ENCODE measurements at places on chromosomes 5 and 9.
A peak's percentile ranks its signal among the peaks of the same experiment; 100 is the strongest.

GRCh38 chr5:103598997-103599566 is 36.5 kb upstream of the NUDT12 start:
- no peak for DNase-seq

DNA sequence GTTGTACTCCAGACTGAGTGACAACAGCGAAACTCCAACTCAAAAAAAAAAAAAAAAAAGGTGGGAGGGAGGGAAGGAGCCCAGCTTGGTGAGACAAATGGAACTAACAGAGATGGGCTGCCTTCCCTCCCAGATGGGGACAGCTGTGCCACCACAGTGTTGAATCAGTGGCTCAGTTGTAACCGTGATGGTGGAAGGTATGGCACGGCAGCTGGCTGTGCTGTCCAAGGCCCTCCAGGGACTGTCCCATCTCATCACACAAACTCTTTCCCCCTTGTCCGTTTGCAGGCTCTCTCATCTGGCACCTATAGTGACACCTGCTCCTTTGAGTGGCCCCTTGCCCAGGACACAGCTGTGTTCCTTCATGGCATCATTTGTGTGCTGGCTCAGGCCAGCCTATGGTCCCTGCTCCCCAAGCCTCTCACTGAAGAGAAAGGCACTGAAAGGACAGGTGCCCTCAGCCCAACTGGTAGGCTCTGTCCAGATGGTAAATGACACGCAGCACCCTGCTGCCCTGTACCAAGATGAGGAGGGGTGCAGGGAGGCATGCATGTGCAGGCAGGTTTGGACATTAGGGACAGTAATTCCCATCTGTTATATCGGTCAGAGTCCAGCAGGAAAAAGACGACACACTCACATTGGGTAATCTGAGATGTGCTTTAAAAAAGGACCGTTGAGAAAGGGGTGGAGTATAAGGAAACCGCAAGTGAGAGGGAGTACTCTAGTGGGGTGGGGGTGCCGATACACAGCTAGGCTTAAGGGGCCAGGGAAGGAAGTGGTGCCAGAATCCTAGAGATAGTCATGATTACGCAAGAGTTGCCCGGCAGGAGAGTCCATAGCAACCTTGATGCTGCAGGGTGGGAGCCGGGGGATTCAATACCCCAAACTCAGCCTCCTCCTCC is 4.3 kb downstream of the SMIM33 start:
- no peak for DNase-seq

DNA sequence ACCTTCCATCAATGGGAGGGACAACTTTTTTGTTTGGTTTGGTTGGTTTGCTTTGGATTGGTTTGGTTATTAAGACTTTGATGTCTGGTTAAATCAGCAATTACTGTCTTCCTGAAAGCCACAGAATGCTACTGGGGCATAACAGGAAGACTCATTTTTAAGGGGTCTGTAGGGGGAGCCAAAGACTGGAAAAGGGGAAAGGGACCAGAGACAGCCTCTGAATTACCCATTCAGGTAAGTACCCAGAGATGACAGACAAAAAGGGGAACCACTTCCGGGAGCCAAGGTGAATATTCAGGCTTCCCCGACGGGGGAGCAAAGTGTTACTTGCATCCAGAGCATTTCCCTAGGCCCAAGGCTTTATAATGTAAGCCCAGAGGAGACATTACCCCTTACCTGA is 4.6 kb upstream of the FEM1C start:
- no peak for DNase-seq

DNA sequence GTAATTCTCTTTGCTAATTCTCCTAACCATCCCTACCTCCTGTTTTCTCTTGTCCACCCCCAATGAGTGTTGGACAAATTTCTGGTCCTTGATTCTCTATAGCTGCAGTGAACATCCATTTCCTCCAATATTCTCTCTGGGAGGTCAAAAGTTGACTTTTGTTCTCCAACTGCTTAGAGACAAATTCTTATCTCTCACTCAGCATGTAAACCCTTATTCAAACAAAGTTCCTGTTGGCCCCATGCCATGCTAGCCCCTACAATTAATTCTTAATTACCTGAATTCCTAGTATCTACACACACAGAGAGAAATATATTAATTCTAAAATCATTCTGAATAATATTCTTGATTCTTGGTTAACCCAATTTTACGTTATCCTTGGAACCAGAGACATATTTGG is 472.9 kb upstream of the ACTBL2 start:
- DNase-seq = no peak

GRCh38 chr5:141485321-141486055 is 658 bp downstream of the PCDHGC4 start:
- no peak for DNase-seq

DNA sequence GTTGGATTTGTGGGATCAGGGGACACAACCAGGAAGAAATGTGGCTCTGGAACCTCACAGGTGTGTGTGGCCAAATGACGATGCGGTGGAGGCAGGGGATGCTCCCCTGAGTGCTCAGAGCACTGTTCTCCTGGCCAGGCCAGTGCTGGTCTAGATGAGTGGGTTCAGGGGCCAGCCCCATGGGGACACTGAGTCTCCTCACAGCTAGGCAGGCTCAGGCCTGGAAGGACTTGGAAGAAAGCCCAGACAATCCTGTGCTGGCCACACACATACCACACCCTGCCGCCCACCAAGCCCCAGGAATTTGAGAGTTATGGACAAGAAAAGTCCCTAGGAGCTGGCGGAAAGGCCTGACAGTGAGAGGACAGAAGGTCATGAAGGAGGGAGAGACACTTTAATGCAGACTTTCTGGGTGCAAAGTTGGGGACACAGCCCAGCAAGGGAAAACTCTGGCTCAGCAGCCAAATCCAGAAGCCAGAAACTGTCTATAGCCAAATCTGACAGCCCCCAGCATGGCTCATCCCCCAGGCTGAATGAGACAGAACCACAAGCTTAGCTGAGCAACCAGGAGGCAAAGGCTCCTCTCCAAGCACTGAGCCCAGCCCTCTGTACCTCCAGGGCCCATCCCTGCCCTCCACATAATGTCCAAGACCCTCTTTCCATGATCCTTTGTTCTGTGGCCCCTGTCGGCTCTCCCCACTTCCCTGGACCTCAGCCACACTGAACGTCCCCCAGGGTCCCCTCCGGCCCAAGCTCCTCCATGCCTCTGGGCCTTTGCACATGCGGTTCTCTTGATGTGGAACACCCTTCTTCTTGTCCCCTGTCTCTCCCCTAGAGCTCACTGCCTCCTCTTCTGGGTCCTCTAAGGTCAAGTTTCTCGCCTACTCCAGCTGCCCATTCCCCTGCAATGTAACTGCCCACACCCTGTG is 22.4 kb downstream of the LHX6 start:
- no peak for DNase-seq

GRCh38 chr5:143226872-143227271 is 176.6 kb downstream of the NR3C1 start:
- no peak for DNase-seq

- no peak for DNase-seq
Observed at GRCh38 chr5:147532156-147532555, 22.3 kb upstream of the DPYSL3 start.

- DNase-seq = no peak
Observed at GRCh38 chr5:134846641-134846960, 833 bp downstream of the C5orf24 start.

DNA sequence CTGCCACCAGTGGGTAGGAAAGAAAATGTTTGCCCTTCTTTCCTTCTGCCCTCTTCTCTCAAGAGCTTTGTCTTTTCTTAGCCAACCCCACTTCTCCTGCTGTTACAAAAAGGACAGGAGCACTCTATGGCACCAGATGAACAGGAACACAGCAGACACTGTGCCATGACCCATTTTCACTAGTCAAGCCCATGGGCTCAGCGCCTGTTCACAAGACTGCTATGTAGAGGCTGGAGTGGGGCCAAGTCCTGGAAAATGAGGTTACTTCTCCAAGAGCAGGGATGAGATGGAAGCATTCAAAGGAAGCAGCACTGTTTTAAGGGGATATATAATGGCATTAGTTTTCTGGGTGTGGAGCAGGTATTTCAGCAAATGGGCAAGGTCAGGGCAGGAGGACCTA is 46.8 kb upstream of the GRAMD2B start:
- DNase-seq = no peak

- DNase-seq = no peak
Observed at GRCh38 chr5:75349663-75350062, 12.6 kb downstream of the HMGCR start.

DNA sequence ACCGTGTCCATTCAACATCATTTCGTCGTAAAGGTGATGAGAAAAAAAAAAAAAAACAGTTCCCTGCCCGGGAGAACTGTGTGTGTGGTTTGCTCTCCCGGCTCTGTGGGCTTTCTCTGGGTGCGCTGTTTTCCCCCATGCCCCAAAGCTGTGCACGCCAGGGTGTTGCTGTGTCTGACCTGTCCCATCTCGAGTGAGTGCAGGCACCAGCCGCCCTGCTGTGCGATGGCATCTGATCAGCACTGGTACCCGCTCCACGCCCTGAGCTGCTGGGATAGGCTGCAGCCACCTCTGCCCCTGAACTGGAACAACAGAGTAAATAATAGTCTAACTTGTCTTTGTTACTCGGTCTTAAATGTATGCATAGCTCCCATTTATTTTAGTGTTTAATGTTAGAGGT is 33.3 kb downstream of the CEP72 start:
- DNase-seq = no peak

GRCh38 chr5:56496581-56497063 is 263.5 kb upstream of the ANKRD55 start:
- no peak for DNase-seq

DNA sequence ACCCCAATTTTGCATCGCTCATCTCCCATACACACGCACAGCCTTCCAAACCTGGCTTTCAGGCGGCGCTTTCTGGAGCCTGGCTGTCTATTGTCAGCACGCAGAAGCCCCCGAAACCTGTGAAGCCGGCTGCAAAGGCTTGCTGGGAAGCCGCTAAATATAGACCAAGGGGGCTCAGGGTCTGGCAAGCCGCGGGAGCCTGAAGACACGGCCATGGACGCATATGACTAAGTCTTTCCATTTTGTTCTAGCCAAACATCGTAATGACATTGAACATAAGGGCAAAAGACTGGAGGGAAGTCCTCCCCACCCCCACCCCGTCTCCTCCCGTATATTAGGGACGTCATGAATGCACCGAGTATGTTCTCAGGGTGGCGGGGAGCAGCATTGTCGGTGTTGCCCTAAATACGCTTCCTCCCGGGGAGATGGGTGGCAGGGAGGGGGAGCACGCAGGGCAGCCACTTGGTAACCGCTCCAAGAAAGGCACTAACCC is 1.1 kb downstream of the CTNND2 start:
- peak; percentile 24 for DNase-seq

- no peak for DNase-seq
Observed at GRCh38 chr9:111662576-111663300, 1.3 kb downstream of the GNG10 start.

All from frontal cortex (tissue), 4 donors.